Right hindlimb (tissue), 1 donor: ENCODE measurements at places on chromosomes 7 and 10.

GRCh38 chr7:95980167-95980566, 207.8 kb downstream of the DYNC1I1 start:
- no peak for DNase-seq

GRCh38 chr10:44105696-44106095, 279.2 kb downstream of the CXCL12 start:
- no peak for DNase-seq

GRCh38 chr10:132436861-132437410, 39.9 kb downstream of the PWWP2B start:
- no peak for DNase-seq

- no peak for DNase-seq
Measured at GRCh38 chr7:154929006-154929726, 73.8 kb downstream of the PAXIP1 start.

GRCh38 chr7:52565974-52566373, 469.5 kb upstream of the POM121L12 start:
- no peak for DNase-seq

GRCh38 chr7:1950066-1950451, 280.0 kb downstream of the ELFN1 start:
- no peak for DNase-seq

DNA sequence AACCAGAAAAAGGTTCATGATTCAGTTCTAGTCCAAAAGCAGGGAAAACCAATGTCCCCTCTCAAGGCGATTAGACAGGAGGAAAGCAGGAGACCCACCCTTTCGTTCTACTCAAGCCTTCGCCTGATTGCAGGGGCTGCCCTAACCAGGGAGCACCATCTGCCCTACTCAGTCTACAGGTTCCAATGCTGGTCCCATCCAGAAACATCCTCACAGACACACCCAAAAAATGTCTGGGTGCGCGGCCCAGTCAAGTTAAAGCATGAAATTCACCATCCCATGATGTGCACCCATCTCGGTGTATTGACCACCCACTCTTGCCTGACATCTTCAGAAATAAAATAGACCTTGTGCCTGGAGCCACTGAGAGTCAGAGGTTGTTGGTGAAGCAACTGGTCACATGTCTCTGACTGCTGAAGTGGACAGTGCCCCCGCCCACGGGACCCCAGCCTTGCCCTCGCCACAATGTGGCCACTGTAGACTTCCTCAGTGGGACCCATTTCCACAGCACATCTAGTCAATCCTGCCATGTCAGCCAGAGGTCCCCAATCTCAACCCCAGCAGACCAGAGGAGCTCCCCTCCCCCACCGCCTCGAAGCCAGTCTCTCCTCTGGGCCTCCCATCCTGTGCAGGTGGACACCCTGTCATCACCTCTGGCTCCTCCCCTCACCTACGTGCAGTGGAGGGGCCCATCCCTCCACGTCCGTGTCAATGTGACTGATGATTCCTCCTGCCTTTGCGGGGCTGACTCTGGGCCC, 116.3 kb upstream of the PPP2R2D start:
- no peak for DNase-seq

DNA sequence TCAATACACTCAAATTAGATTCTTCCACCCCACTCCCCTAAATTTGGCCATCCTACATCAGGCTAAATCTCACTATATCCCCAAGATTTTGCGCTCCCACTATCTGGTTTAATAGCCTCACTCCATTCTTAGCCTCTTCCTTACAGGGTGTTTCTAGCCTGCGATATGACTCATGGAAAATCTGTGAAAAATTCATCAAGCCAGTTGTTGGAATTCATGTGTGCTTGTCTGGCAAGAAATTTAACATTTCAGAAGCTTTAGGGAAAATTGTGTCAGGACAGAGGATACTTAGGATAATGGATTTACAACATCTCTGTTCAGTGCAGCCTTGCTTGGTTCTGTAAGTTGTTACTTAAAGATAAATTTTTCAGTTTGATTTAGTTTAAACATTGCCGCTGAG, 1249.9 kb upstream of the AUTS2 start:
- no peak for DNase-seq

- DNase-seq, result no peak
Measured at GRCh38 chr7:126305671-126306070, 947.1 kb downstream of the GRM8 start.

DNA sequence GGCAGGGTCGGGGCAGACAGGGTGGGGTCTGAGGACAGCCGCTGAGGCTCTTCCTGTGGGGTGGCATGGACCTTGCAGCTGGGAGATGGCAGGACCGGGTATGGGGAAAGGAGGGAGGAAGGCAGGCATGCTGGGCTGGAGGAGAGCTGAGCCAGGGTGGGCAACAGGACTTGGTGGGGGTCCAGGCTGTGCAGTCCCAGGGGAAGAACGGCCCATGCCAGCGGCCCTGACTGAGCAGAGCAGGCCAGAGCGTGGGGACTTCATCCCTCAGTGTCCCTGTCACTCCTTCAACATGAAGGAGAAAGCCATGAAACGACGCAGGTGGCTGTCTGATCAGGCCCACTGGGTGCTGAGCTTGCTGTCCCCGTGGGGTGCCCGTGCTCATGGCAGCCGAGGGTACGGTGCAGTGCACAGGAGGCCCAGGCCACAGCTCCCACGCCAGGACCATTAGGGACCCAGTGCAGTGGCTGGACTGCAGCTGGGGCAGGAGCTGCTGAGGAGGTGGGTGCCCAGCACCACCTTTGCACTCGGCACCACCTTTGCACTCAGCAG, 519.6 kb downstream of the PTPRN2 start:
- DNase-seq, result no peak

GRCh38 chr7:127768241-127768640, 116.2 kb downstream of the SND1 start:
- no peak for DNase-seq

DNA sequence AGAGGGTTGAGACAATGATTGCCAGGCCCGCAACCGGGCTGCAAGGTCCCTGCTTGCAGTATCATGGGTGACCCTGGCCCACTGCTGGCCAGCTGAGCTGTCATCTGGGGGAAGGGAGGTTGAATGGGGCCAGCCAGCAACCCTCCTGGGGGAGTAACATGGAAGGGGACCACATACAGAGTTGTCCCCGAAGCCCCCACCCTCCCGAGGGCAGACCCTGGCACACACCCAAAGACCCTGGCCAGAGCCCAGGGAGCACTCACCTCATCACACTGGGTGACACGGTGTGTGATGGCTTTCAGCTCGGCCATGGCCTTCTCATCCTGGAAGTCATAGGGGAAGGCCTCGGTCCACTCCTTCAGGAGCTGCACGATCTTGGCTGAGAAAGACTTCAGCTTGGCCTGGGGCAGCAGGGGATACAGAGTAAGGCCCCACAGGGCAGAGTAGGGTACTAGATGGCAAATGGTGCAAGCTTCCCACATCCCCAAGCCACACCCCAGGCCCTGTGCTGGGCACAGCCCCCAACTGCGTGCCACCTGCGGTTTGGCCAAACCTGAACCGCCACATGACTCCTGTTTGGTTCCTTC, 63.4 kb downstream of the CSGALNACT2 start:
- peak; percentile 14 for DNase-seq

- no peak for DNase-seq
Measured at GRCh38 chr7:17929647-17930395, 10.5 kb downstream of the SNX13 start.

- DNase-seq, result no peak
Measured at GRCh38 chr7:26508917-26509316, 217.3 kb downstream of the SNX10 start.

GRCh38 chr10:127386606-127387327, 162.3 kb upstream of the NPS start:
- DNase-seq, result no peak

DNA sequence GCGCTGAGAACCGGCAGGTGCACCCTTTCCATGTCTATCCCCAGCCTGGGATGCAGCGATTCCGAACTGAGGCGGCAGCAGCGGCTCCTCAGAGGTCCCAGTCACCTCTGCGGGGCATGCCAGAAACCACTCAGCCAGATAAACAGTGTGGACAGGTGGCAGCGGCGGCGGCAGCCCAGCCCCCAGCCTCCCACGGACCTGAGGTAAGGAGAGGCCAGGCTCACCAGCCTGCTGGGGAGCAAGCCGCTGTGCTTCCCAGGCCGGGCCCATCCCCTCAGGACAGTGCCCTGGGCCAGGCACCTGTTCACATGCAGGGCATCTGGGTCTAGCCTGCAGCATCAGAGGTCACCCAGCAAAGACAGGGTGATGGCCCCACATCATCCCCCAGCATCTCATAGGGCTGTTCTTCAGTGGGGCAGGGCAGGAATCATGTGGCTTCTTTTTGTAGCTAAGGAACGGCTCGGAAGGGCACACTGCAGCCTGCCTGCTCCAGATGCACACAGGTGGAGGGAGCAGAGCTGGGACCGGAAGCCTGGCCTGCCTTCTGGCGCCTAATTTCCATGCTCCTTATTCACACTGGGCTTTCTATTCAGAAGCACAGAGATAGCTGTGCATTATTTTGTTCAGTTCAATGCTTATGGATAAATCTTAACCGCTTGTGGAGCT, 18.9 kb downstream of the BAG3 start:
- no peak for DNase-seq

GRCh38 chr7:55018361-55019190, at the start of gene EGFR:
Gene EGFR (plus strand): TSS chr7:55019017. CDS start chr7:55019278, 261 bp downstream.
- DNase-seq, result peak; percentile 91

- no peak for DNase-seq
Measured at GRCh38 chr7:149007146-149007545, 21.2 kb downstream of the PDIA4 start.

- DNase-seq, result no peak
Measured at GRCh38 chr7:28630350-28630749, 218.0 kb downstream of the CREB5 start.

DNA sequence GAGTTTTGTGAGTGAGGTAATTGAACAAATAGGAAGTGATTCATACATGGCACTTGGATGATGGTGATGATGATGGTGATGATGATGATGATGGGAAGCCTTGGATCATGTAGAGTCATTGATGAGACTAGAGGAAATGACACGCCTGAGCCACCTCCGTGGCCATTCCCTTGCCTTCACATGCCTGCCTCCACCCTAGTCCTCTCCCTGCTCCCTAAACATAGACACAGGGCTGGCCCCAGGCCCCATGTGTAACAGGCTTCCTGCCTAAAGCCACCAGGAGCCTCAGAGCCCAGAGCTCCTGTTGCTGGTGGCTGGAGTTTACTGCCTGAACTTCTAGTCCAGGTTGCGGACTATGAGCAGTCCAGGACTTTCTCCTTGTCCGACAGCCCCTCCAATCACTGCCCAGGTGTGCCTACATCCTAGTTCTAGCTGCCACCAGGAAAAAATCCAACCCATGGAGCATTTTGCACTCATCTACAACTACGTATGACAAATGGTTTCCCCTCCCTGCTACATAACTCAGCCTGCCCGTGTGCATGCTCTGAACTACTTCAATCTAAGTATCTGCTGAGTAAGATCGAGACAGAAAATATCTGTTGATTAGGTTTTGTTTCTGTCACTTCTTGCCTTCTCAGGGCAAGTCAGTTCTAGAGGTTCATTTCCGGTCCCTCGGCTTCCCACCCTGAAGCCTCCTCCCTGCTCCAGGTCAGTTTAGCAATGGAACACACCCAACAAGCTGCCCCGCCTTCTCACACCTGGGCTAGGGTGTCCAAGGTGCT, 35.5 kb upstream of the KDM7A start:
- no peak for DNase-seq

GRCh38 chr10:105969884-105970377, 1194.6 kb downstream of the SORCS1 start:
- no peak for DNase-seq

GRCh38 chr10:110088367-110089104, 80.8 kb downstream of the ADD3 start:
- DNase-seq, result no peak

- DNase-seq, result no peak
Measured at GRCh38 chr10:109592391-109592790, 330.9 kb downstream of the XPNPEP1 start.

DNA sequence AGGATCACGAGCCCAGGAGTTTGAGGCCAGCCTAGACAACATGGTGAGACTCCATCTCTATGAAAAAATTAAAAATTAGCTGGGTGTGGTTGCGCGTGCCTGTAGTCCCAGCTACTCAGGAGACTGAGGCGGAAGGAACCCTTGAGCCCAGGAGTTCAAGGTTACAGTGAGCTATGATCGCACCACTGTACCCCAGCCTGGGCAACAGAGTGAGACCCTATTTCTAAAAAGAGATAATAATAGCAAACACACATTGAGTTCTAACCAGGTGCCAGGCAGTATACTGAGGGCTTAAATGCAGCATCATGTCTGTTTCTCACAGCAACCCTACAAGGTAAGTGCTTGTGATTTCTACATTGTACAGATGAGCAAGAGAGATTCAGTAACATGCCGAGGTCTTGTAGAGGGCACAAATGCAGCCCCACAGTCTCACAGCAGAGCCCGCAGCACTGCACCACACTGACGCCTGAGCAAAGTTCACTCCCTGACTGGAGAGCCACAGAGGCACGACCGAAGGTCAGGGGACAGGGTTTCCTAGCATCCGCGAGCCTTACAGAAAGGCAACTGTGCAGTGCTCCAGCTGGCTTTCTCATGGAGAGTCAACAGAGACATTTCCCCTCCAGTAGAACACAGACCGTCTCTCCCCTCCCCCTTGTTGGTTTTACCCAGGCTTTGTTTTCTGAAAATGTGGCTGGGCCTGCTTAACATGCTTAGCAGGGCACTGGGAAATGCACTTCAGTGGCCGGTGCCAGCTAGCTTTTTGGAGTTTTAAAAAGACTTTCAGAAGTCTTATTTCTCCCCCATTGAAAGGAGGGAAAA, 36.5 kb downstream of the PDSS1 start:
- DNase-seq, result no peak

- peak; percentile 30 for DNase-seq
Measured at GRCh38 chr7:64946772-64947171, 43.7 kb downstream of the ZNF273 start.

GRCh38 chr10:97542169-97543024, 30.2 kb upstream of the ANKRD2 start:
- peak; percentile 92 for DNase-seq

DNA sequence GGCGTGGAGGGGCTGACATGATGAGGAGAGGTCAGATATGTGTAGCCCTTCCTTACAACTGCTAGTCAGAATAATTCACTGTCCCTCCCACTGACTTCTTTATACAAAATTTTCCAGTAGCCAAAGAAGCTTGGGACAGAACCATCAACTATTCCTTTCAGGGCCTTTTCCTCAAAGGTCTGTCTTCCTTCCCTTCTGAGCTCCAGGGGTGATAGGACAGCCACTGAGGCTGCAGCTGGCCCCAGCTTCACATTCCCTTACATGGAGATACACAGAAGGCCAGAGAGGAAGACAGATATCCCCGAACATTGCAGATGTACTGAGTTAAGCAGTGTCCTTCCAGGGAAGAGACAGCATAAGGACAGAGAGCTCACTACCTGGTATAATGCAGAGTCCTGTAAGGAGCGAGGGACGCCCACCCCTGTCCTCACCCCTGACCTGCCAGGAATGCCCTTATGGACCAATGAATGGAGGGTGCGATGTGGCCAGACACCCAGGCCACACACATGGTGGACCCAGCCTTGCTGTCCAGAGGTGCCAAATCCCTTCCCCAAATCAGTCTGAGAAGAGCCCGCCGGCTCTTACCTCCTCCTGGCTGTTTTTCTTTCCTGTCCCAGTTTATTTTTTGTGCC, 754.7 kb downstream of the GRID1 start:
- DNase-seq, result no peak

GRCh38 chr7:87091487-87092066, 32.1 kb upstream of the ELAPOR2 start:
- DNase-seq, result no peak
